ENCODE measurements at places on chromosomes 3 and 15. TPM values are rescaled to one million over a fixed set of nuclear protein-coding genes. Genes with fewer than 3 reads are reported as not detected.

Gene CILP
- not detected for total RNA-seq

Gene MCF2L2
- total RNA-seq, result 1.8 TPM

Gene PML
- 47.4 TPM for total RNA-seq

Gene CD96
- total RNA-seq, result not detected

Gene SLC33A1
- total RNA-seq, result 12.8 TPM

Gene NUDT16
- total RNA-seq, result 10.2 TPM

Gene IP6K2
- 62.6 TPM for total RNA-seq

Gene WDR82
- 53.3 TPM for total RNA-seq

Measured in bladder microvascular endothelial cell (primary cell).